ENCODE measurements at places on chromosomes 7 and 10.

GRCh38 chr7:22845221-22845834 is 22.7 kb upstream of the TOMM7 start:
- no peak for DNase-seq

DNA sequence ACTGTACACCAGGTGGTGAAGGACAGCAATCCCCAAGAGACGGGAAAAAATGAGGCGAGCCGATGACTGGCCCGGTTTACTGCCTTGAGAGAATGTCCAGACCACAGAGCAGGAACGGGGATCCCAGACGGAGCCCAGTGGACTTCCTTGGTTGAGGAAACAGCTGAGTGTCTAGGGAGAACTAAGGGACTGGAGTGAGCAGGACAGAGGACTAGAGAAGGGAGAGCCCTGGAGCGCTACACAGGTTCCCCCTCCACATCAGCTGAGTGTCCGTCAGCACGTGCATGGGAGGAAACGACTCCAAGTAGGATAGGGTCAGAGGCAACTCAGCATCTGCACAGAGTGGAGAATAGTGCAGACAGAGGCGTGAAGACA is 7.1 kb upstream of the WDR86 start:
- DNase-seq = no peak

GRCh38 chr7:130960208-130960988 is 226.4 kb upstream of the KLF14 start:
- DNase-seq = peak; percentile 95

GRCh38 chr7:89334797-89335196 is 539.3 kb upstream of the TEX47 start:
- no peak for DNase-seq

DNA sequence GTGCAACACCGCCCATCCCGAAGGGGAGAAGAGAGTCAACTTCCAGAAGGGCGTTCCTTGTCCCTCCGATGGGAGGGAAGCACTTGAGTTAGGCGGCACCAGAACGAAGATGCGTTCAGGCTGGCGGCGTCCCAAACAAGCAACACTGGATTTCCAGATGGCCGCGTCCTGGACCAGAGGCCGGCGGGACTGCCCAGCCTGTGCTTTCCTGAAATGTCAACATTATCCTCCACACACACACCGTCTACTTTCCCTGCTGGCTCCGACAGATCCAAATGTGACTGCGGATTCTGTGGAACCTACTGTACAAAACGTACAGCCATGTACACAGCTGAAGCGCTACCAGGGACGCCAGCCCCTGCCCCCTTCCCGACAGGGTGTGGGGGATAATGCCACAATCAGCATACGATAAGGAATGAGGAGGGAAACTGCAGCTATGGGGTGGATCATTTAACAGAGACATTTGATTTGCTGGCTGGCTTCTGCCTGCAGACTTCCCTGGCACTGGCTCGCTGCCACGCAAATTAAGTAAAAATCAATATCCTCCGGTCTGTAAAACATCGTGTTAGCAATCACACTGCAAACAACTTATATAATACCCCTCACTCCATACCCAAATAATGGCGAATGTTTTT is 82.1 kb downstream of the ZRANB1 start:
- no peak for DNase-seq

DNA sequence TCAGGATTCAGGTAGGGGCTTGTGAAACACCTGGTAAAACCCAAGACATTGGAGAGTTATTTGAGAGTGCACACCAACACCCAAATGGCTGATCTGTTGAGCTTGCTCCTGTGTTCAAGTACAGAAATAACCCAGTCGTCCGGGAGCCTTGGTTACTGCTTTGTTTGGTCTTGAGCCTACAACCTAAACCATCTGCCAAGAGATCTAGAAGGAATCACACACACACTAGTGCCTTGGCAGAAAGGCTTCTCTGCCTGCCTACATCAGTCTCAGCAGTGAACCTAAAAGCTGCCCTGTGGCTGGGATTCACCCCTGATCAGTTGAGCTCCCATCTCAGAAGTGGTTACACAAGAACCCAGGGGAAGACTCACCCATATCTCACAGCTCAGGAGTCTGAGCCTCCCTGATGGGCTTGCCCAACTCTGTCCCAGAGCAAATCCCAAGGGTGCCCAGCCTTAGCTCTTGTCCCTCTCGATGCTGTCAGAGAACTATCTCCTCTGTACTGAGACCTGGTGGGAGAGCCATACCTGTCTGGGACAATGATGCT is 167.6 kb downstream of the CXCL12 start:
- DNase-seq = no peak

DNA sequence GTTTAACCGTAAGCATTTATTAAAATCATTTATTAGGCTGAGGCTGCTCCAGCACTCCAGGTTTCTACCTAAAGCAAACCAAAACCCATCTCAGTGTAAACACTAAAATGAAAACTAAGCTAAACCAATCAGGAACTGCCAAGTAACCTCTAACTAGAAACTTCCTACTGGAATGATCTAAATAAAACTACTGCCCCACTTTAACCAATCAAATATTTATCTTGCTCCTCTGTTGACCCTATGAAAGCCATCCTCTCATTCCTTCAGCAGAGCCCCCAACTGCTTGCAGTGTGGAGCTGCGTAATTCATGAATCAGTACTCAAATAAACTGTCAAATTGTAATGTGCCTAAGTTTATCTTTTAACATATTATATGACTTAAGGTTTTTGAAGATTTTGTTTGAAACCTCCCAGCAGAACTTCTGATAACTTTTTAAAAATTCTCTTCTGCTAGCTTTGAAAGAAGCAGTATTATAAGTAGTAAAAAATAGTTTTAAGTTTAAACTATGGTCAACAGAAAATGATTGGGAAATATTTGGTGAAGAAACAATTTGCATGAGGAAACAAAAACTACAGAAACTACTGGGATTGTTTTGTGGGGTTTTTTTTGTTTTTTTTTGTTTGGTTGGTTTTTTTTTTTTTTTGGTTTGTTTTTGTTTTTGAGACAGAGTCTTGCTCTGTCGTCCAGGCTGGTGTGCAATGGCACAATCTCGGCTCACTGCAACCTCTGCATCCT is 47.4 kb downstream of the GPR37 start:
- DNase-seq = no peak

- no peak for DNase-seq
Observed at GRCh38 chr10:100565206-100565985, 29.7 kb downstream of the HIF1AN start.

DNA sequence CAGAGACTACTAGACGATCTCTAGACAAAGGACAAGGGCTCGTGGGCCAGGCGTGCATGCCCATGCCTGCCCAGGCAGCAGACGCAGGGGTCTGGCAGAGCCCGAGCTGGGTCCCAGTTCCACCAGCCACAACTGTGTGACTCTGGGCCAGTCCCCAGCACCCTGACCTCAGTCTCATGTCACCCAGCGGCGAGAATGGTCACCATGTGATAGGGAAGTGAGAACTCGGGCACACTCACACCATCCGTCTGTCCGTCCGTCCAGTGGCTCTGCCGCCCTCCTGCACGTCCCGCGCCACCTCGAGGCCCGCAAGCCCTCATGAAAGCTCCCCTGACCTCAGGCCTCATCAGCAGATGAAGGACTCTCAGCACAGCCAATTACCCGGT is 280.0 kb downstream of the ELFN1 start:
- DNase-seq = no peak

DNA sequence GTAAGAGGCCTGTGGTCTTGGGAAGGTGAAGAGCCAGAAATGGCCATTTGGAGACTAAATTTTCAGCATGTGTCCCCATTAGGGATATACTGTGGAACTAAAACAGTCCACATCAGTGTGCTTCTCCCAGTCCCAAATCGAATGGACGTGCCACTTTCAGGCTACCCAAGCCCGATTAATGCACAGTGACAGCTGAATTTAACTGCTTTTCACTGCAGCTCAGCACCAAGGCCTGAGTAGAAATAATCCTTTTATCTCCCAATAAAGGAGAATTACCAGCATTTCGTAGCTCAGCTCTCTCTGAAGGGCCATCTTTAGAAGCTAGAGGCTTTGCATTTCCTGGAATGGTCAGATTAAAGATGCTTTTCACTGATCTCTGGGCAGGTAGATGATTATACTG is 183.3 kb downstream of the NPSR1 start:
- no peak for DNase-seq

DNA sequence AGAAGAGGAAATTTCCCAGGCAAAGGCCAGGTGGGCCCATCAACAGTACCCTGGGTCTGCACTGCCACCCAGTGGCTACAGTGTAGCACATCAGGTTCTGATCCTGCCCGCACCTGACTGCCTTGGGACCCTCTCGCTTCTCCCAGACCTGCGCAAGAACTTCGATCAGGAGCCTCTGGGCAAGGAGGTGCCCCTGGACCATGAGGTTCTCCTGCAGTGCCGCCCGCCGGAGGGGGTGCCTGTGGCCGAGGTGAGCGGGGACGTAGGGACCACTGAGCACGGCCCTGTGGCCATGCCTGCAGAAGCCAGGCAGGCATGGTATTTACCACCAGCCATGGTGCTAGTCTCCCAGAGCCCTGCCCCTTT is 33.9 kb upstream of the SLC29A3 start:
- no peak for DNase-seq

- DNase-seq = no peak
Observed at GRCh38 chr7:29588900-29589696, 25.5 kb downstream of the PRR15 start.

- no peak for DNase-seq
Observed at GRCh38 chr7:55193245-55193644, 171.9 kb upstream of the LANCL2 start.
